ENCODE measurements at places on chromosomes 11 and 22.

DNA sequence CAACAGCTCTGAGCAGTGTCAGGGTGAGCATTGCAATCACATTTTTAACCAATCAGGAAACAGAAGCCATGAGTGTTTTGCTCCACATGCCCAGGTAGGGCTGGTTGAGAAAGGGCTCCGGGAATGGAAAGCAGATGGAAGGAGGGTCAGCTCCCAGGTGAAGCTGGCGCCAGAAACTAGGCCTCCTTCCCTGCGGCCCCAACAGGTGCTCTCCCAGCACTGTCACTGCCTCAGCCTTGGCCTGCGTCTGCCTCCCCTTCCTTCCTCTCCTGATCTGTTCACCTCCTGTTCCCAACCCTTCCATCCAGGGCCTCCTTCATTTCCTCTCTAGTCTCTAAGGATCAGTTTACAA is 4.6 kb upstream of the VSIG10L2 start:
- DNase-seq, result no peak

DNA sequence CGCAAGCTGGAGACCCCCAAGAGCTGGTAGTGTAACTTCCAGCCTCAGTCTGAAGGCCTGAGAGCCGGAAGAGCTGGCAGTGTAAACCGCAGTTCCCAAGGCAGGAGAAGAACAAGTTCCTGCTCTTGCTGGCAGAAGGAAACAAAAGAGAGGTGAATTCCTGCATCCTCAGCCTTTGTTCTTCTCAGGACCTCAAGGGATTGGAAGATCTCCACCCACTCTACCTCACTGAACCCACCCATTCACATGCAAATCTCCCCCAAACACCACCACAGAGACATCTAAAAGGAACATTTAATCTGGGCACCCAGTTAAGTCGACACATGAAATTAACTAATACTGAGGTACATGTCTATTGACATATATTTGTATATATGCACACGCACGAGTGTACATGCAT is 1310.3 kb downstream of the TBC1D22A start:
- DNase-seq, result no peak

DNA sequence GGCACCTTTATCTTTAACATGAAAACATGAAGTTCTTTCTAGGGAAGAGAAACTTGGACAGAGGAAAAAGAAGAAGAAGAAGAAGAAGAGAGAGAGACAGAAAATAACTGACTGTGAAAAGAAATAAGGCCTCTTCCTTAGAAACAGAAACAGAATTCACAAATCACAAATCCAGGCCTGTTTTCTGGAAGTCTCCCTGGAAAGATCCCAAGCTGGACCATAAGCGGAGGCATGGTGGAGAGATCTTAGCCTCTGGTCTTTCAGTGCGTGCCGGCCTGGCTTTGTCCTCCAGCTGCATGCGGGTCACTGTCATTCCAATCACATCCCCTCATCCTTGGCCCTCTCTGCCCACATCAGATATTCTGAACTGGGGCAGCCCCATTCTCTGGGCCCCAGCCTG is 6.9 kb downstream of the FXYD6 start:
- no peak for DNase-seq

DNA sequence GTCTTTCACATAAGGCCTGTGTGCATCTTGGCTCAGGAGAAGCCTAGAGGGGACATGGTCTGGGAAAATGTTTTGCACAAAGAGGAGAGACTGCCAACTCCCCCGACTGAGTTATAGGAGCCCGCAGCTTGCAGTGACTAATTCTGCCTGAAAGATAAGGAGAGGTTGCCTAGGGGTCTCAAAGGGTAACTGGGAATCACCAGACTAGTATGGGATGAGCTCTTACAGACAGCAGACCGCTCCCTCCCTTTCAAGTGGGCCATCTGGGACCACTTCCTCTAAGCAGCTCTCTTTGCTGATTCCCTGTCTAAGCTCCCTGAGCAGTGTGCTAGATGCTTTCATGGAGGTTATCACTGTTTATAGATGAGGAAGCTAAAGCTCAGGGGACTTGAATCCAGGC is 105.1 kb downstream of the TENM4 start:
- DNase-seq, result no peak

DNA sequence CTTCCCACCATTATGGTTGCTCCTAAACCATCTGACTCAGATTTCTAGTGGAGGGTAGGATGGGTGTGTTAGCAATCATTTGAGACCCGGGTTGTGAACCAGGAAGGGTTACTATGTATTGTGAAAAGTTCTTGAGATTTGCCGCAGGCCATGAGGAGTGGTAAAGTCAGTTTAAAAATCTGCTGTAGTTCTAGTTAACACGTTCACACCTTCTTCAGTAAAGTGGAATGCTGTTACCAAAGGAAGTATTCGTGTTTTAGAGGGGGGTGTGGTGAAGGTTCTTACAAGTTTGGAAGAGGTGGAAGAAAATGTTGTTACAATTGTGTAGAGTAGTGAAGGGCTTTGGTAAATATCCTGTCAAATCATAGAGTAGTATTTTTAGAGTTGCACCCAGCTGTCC is 2.6 kb downstream of the MTMR3 start:
- DNase-seq, result no peak

GRCh38 chr11:30605036-30605605 is 19.0 kb upstream of the MPPED2 start:
- no peak for DNase-seq

DNA sequence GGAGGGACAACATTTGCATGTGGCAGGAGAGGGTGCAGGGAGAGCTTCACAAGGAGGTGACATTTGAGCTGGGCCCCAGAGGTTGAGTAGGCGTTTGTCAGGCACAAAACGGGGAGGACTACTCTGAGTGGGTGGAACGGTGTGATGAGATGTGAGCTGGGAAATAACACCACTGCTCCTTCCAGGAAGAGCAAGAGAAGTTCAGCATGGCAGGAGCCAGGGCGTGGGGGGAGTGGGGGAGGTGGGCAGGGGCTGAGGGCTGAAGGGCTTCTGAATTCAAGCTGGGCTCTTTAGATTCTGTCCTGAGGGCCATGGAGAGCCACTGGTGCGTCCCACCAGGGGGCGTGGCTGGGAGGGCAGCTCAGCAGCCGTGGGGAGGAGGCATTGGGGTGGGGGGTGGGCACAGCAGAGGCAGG is 54.2 kb downstream of the OTOG start:
- DNase-seq, result no peak

GRCh38 chr11:278001-278951 is at the start of gene NLRP6:
Gene NLRP6 (plus strand): TSS chr11:278407. CDS start chr11:278570, 163 bp downstream.
- DNase-seq, result no peak

DNA sequence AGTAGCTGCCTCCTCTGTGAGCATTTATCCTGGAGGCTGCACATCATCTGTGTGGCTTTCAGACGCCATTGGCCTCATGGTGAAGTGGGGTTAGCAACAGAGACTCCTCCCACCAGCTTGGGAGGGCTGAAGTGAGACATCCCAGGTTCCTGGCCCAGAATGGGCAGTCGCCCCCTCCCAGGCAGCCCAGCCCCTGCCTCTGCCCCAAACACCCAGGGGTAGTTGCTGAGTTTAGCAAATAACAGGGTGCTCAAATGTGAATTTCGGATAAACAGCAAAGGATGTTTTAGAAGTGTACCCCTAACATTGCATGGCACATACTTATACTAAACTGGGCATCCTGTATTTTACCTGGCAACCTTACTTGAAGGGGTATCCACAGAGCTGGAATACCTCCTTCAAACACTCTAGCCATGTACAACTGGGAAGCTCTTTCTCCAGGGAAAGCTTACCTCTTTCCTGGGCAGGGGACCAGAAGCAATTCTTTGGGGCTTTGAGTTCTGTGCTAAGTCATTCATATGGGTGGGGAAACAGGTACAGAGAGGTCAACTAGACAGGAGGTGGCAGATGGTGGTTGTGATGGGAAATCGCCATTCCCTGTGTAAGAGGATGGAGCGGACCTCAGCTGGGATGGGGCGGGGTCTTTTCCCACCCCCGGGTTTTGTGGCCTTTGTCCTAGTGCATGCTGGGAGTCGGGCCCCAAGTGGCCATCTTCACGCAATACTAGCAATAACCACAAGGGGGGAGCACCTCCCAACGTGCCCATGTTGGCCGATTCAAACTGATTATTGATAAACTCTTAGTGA is 19.3 kb downstream of the MTFP1 start:
- DNase-seq, result no peak

DNA sequence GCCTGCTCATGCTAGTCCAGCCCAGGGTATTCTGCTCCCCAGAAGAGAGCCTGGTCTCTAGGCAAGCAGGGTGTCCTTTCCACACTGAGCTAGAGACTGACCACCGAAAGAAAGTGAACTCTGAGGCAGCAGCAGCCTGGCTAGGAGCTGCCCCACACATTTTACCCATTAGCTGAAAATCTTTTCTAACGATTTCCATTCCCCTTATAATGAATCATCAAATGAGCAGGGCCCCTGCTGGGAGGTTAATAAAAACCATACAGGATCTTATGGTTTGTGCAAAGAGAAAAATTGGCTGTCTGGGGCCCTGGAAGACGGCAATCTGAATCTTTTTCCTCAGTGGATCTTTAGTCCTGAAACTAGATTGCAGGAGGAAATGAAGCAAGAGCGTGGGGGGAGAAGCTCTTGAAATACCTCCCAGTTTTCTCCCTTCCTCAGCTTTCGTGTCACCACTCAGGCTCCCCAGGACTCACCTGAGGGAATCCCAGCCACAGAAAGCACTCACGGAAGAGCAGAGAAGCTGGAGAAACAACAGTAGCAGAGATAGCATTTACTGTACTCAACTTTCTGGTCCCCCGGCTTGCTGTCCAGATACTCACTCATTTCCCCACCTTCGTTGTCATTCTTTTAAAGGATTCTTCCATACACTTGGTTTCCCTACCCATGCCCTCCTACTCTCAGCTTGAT is 74.7 kb upstream of the CD44 start:
- DNase-seq, result no peak

DNA sequence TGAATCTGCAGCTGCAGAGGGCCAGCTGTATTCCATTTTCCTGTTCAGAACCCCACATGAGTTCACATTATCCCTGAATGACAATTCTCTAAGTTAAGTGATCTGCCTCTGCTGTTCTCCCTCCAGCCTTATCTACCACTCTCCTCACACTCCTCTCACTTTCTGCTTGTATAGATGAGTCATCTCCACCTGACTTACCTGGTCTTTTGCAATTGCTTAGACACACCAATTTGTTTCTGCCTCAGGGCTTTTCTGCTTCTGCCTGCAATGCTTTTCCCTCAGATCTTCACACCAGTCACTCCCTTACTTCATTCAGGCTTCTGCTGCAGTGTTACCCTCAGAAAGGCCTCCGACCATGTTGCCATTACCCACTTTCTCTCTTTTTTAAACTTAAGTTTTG is 118.1 kb downstream of the ATM start:
- DNase-seq, result no peak

GRCh38 chr11:108032800-108033199 is 24.1 kb downstream of the CUL5 start:
- no peak for DNase-seq

GRCh38 chr11:119942583-119943297 is 195.2 kb downstream of the TRIM29 start:
- no peak for DNase-seq

GRCh38 chr11:125457814-125458343 is 38.2 kb downstream of the FEZ1 start:
- no peak for DNase-seq

- DNase-seq, result no peak
These were observed 42.4 kb upstream of the WEE1 start for GRCh38 chr11:9530901-9531625.

GRCh38 chr11:62555464-62556107 is 9.0 kb upstream of the AHNAK start:
- no peak for DNase-seq

DNA sequence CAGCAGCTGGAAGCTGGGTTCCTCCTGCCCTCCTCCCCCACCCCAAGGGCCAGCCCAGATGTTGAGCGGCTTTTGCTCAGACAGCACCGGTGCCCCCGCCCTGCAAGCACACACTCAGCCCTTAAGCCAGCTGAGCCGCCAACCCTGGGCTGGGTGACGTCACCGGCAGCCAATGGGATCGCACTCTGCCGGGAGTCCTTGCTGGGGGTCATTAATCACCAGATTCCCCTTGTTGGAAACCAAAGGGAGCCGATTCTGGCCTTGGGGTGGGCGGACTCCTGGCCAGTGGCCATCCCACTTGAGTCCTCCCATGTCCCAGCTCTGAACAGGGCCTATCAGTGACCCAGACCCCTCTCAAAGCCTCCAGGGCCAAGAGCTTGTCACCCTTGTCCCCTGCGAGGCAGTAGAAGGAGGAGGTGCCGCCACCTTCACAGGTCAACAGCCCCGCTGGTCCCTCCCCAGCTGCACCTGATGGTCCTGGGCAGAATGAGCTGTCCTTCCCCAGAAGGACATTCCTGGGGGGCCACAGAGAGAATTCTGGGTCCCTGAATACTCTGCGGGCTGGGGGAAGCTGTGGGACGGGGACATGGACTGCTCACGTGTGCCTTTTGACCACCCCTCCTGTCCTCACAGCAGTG is 7.4 kb downstream of the DUSP8 start:
- DNase-seq, result no peak

GRCh38 chr22:17972385-17973191 is 51.8 kb downstream of the MICAL3 start:
- DNase-seq, result no peak

- DNase-seq, result no peak
These were observed 22.9 kb downstream of the KCNQ1 start for GRCh38 chr11:2467695-2468055.

GRCh38 chr11:130485983-130486382 is 37.5 kb downstream of the ADAMTS15 start:
- no peak for DNase-seq

DNA sequence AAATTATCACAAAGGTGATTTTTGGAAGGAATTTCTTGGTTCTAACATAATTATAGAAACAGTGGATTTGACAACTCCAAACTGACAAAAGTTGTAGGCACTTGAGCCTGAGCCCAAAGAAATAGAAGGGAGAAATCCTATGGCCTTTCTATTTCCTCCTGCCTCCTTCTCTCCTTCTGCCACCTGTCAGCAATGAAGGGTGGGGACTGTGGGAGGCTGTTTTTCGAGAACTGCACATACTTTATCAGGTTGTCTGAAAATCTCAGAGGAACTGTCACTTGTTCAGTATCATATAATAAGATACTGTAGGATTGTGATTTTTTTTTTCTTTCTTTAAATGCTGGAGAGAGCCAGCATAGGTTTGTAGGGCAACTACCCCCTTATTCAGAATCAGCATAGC is 187.9 kb upstream of the SESN3 start:
- no peak for DNase-seq

GRCh38 chr22:46476547-46476941 is 60.9 kb downstream of the CELSR1 start:
- no peak for DNase-seq

DNA sequence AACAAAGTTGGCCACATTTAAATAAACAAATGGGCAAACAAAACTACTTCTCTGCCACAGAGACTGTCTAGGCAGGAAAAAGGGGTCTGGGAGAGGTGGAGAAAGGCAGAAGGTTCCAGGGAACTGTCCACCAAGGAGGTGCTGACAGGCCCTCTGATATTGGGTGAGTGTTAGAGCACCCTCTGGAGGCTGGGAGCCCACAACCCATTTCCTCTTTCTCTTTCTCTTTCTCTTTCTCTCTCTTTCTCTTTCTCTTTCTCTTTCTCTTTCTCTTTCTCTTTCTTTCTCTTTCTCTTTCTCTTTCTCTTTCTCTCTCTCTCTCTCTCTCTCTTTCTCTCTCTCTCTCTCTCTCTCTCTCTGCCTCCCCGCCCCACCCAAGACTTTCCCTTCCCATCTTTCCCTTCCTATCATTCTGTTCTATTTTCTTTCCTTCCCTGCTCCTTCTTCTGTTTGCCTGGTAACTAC is 912.8 kb downstream of the DLG2 start:
- DNase-seq, result no peak

- DNase-seq, result no peak
These were observed 96.9 kb downstream of the FEZ1 start for GRCh38 chr11:125398994-125399640.

All from stimulated activated CD8-positive, alpha-beta memory T cell treated with anti-CD3 and anti-CD28 coated beads, Interleukin-2, amount 100 ng/mL, for 1 hour (primary cell).